ENCODE measurements at places on chromosomes 3 and 15.

GRCh38 chr3:177929310-177929709 is 606.9 kb upstream of the KCNMB2 start:
- DNase-seq, result no peak

GRCh38 chr3:32303977-32304881 is 65.7 kb downstream of the CMTM8 start:
- DNase-seq, result no peak

GRCh38 chr3:177525987-177526712 is 328.9 kb upstream of the TBL1XR1 start:
- no peak for DNase-seq

GRCh38 chr15:48447058-48447457 is 115.8 kb downstream of the DUT start:
- no peak for DNase-seq

DNA sequence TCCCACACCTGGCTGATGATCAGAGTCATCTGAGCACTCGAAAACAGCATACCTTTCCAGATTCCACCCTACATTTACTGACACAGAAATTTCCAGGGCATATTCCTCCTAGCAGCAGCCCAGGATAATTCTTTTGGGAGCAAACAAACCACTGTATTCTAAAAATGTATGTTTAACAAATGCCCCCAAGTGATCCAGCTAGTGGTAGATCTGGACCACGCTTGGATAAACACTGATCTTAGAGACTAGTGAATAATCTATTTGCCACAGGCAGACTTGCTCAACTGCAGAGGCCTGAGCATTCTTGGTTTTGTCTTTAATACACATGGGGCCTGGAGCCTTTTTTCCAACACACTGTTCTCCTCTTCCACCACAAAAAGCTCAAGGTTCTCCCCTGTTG is 89.6 kb downstream of the TM4SF4 start:
- no peak for DNase-seq

DNA sequence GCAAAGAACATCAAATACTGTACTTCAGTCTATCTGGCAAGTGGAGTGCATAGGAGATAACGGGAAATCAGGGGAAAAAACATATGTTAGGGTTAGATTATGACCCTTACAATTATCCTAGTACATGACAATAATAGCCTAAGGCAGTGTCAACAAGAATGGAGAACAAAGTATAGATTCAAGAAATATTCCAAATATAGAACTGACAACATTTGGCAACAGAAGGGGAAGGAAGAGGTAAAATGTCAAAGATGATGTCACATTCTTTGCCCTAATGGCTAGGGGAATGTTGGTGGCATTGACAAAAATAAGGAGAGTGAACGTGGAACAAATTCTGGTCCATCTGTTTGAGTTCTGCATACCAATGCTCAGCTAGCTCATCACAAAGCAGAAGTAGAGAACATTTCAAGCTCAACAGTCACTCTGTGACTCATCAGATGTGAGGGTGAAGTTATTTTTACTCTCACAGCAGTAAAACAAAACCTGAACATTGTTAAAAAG is 15.5 kb upstream of the ATP8B4 start:
- DNase-seq, result no peak

DNA sequence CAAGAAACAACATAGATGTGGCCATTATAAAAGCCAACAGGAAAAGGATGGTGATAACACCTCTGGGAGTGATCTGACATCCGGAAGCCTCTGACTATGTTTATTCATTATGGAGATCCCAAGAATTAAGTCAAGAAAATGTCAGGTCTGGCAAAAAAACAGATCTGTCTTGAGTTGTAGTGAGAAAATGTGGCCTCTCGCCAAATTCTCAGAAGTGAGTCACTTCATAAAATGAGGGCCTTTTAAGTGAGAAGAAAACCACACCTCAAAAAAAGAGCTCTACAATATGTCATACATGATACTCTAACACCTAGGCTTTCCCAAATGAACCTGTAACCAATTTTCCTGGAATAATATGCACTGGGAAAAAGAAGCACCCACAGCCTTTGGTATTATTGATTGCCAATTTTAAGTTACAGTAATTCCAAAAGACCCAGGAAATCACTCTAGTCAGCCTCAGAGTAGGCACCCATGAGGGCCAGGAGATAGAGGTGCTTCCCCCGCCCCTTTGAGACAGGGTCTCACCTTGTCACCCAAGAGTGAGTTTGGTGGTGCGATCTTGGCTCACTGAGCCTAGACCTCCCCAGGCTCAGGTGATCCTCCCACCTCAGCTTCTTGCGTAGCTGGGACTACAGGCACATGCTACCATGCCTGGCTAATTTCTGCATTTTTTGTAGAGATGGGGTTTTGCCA is 38.0 kb downstream of the CCR3 start:
- DNase-seq, result no peak

- peak; percentile 65 for DNase-seq
Measured at GRCh38 chr3:23999012-23999641, 54.0 kb downstream of the NR1D2 start.

DNA sequence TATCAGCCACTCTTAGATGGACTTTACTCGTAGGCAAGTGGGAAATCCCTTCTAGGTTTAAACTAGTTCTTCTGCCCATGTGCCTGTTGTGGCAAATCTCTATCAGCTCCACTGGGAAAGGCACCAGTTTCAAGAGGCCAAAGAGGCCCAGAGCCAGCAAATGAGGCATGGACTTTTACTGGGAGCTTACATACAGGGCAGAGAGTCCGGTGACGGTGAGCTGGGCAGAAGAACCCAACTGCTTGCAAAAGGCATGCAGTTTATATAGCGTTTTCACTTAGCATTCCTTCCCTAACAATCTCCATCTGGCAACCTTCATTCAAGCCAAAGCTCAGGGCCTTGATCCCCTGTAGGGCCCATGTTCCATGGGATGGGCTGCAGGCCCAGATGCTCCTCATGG is 93.0 kb upstream of the C3orf80 start:
- no peak for DNase-seq

- peak; percentile 80 for DNase-seq
Measured at GRCh38 chr3:50616003-50616769, 765 bp upstream of the MAPKAPK3 start.

DNA sequence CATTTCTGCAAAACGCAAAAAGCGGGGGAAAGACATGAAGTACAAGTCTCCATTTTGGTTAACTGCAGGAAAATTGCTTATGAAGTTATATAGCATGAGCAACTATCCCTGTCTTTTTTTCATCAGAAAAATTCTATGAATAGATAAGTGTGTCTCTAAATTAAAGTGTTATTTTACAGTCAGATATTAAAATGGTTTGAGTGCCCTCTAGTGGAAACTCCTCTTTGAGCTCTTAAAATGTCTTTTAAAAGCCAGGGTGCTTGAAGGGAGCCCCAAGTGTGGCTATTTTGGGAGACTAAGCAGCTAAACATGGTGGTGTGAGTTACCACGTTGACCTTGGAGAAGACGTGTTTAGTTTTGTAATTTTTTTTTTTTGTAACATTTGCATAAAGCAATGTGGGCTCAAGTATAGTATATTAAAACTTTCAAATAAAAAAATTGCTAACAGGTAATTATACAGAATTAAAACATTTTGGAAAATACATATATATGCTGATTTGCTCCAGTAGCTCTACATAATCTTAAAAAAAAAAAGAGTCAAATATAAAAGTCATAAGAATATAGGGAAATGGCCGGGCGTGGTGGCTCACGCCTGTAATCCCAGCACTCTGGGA is 77.2 kb downstream of the PPP2R3A start:
- peak; percentile 48 for DNase-seq

DNA sequence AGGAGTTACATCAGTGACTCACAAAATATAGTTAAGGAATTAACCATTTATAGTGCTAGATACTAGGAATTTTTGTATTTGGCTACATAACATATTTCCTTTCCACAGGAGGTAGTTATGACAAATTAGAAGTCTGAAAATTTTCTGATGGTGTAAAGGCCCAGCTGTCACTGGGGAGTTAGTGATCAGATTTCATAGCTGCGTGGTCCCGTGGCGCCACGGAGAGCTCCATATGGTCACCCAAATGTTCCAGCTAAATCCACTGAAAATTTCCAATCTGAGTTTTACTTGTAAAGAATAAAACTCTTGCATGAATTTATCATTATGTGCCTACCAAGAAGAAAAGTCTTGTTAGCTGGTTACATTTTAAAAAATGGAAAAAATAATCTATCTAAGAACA is 368.9 kb upstream of the PLSCR5 start:
- DNase-seq, result no peak

- no peak for DNase-seq
Measured at GRCh38 chr15:86034904-86035303, 44.8 kb upstream of the AGBL1 start.

GRCh38 chr3:111577798-111578685 is 17.1 kb downstream of the ZBED2 start:
- DNase-seq, result peak; percentile 49

DNA sequence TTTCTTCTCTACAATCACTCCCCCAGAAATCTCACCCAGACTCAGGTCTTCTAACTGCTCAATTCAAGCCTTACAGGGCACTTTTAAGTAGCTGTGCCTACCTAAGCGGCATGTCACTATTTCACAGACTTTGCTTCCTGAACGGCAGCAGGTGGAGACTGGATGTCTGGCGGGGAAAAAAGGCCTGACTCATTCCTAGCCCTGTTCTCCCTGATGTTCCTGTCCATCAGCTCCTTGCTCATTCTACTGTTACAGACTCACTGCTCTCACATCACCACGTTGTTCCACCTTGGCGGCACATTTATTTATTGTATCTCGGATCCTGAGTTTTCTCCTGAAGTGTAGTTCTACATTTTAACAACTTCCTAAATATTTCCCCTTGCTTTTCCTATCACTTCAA is 52.6 kb upstream of the ATP11B start:
- peak; percentile 80 for DNase-seq

GRCh38 chr3:77326586-77326985 is 286.7 kb downstream of the ROBO2 start:
- no peak for DNase-seq

GRCh38 chr15:78993931-78994530 is 49.2 kb upstream of the CTSH start:
- no peak for DNase-seq

- no peak for DNase-seq
Measured at GRCh38 chr3:52095990-52096775, 39.8 kb upstream of the DUSP7 start.

GRCh38 chr15:50277370-50277769 is 11.8 kb upstream of the HDC start:
- DNase-seq, result no peak

DNA sequence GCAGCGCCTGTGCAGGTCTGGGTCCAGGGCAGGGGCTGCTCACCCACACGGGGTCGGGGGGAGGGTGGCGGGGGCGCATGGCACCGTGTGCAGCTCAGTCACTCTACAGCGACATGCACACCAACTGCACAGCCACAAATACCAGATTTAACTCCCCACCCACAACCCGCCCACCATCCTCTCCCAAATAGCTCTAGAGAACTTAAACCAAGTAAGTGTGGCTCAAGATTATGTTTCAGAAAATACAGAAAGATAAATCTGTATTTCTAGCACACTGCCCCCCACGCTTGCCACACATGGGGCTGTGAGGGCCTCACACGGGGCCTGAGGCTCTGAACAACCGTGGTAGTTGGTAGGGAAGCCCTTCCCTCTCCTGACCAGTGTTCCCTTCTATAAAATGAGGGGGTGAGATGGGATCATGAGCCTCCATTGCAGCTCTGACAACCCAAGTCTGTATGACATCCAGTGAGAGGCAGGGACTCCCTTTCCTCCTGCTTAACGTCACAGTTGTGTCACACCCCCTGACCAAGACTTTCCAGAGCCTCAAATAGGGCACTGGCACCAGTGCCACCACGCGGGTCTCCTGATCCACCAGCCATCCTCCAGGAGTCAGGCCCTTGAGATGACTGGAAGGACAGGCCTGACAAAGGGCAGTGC is 23.1 kb downstream of the POC1A start:
- DNase-seq, result no peak

DNA sequence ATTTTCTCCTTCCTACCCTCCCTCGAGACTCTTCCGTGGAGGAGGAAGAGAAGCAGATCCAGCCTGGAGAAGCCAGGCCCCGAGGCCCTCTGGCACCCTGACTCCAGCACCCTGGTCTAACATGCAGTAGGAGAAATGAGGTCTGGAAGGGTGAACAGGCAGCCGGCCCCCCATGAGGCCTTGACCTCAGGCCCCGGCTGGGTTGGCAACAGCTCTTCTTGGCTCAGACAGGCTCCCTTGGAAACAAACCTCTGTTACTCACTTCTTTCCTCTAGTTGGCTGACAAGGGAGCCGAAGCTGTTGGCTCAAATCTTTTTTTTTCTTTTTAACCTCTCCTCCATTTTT is 73.4 kb downstream of the CPN2 start:
- peak; percentile 38 for DNase-seq

- DNase-seq, result no peak
Measured at GRCh38 chr3:183540501-183541234, 14.8 kb downstream of the KLHL6 start.

DNA sequence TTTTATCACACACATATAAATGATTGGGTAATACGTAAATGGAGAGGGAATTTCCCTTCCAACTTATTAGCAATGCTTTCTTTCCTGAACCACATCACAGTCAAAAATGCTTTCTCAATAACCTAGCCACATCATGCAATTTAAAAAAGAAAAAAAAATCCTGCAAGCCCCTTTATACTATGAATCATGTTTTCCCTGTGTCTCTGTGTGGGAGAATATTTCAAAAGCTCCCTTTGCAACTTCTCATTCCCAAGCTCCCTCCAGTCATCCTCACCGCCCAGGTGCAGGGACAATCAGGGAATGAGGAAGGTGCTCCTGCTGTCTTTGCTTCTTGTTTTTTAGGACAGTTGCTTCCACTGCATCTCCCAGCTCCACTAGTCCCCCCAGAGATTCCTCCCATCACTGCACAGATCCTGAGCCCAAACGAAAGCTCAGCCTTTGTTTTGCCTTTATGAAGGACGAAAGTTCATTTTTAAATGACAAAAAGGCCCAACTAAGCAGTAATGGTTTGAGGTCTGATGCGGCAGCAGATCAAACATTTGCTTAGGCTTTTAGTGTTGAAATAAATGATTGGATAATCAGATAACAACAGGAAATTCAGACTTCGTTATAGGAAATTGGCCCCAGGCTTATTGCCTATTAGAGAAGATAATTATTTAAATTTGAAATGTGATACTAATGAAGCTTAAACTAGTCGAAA is 47.8 kb upstream of the ADGRG7 start:
- no peak for DNase-seq
